ENCODE measurements at places on chromosomes 2 and 18.

GRCh38 chr18:22841840-22842239, 91.3 kb upstream of the RBBP8 start:
- no peak for DNase-seq

GRCh38 chr2:41859615-41860514, 188.0 kb upstream of the PKDCC start:
- DNase-seq = no peak

DNA sequence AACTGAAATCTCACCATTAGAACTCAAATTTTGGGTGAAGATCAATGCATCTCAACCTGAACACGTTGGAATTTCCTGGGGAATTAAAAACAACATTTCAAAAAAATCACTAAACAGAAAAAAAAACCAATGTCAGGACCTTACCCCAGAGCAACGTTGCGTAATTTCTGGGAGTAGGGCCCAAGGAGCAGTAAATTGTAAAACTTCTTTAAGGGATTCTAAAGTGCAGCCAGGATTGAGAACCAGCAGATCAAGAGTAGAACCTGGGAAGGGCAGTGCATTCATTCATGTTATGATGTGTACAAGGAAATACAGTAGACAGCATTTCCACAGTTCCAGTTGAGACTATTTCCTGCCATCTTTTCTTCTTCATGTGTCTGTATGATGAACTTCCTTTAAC, 56.9 kb downstream of the RHBDD1 start:
- DNase-seq = no peak

- DNase-seq = no peak
These were observed 3.7 kb upstream of the KLHL14 start for GRCh38 chr18:32776561-32776960.

DNA sequence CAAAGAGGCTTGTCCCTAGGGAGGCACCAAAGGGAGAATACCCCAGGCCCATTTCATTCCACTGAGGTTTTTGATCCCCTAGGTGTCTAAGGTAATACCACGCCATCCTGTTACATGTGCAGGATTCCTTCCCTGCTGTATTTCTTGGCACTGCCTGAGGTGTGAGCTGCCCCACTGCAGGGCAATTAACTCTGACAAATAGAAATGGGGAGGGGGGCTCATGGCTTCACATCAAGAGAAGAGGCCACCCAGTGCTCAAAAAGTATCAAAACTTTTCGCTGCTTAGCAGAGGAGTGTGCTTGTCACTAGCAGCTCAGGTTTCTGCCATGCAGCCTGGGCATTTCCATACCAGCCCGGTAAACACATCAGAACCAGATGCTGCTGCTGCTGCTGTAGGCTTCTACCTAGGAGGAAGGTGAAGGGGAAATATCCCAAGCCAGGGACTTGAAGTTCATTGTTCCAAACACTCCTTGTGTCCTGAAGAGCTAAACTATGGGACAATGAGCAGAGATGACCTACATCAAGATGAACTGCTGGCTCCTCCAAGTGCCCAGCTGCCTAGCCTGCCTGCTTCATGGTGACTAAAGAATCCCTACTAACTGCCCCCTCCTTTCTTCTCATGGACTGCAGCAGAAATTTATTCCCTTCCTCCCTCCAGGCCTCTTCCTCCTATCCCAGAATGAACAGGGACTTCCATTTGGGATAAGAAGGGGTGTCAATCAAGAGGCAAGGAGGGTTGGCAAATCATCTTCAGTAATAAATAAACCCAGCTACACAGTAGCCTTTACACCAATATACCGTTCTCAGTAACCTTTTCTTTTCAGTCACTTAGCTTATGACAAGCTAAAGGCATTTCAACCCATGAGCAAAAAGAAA, 16.4 kb downstream of the POU3F3 start:
- DNase-seq = no peak

- DNase-seq = no peak
These were observed 1241.1 kb upstream of the ZEB2 start for GRCh38 chr2:145760781-145761649.

DNA sequence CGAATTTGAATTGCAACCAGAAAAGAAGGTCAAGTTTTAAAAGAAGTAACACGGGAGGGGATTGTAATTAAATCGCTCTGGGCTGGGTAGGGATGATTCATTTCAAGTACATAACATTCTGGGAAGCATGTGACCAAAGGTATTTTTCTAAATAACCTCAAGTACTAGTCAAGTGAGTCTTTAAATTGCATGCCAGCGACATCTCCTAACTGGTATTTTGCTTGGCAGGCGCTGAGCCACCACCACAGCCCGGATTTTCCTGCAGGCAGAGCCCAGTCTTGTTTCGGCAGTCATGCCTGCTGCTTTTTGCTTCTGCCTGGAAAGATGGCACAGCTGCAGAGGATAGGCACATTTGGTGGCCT, 33.7 kb upstream of the NPAS2 start:
- DNase-seq = no peak

GRCh38 chr2:230762317-230762896, 49.8 kb downstream of the CAB39 start:
- DNase-seq = no peak

GRCh38 chr18:76357585-76358260, 137.3 kb downstream of the ZNF516 start:
- no peak for DNase-seq

Measured in progenitor cell of endocrine pancreas (in vitro differentiated cells).